Heart left ventricle (tissue), 16 donors: ENCODE measurements at places on chromosomes 1 and 21. TPM values are rescaled to one million over a fixed set of nuclear protein-coding genes. Genes with fewer than 3 reads are reported as not detected.
A peak's percentile ranks its signal among the peaks of the same experiment; 100 is the strongest.

INPP5B gene
- total RNA-seq: 13.5 TPM

RNASEL gene
- 4.5 TPM for total RNA-seq

PTCH2 gene
- total RNA-seq: 0.21 TPM

KRTAP12-2 gene
- total RNA-seq: not detected

AIRE gene
- 0.21 TPM for total RNA-seq

FCRL5 gene
- not detected for total RNA-seq

FMN2 gene
- total RNA-seq: not detected

SYTL1 gene
- 0.37 TPM for total RNA-seq

VTCN1 gene
- total RNA-seq: 0.09 TPM

MPL gene
- total RNA-seq: 0.32 TPM

DNA sequence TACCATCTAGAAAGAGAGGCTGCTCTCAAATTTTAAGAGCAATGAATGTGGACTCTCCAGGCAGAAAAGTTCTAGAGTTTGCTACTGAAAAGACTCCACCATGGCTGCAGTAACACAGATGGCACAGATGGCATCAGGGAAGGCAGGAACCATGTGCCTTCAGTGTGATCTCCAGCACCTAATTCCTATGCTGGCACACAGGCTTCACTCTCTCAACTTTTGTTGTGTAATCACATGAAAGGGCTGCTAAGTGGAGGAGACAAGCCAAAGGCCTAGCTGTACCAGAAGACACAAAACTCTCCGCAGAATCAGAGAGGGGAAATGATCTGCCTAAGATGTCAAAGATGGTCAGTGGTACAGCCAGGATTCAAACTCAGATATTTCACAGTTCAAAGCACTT lies 31.1 kb downstream of the ERI3 start:
- H3K4me1 ChIP-seq: peaks cover 22% of the 10 kb centered on the region
- H3K4me3 ChIP-seq: no peak overlapping the region
- no peaks in the 10 kb centered on the region for H3K27me3 ChIP-seq

DNA sequence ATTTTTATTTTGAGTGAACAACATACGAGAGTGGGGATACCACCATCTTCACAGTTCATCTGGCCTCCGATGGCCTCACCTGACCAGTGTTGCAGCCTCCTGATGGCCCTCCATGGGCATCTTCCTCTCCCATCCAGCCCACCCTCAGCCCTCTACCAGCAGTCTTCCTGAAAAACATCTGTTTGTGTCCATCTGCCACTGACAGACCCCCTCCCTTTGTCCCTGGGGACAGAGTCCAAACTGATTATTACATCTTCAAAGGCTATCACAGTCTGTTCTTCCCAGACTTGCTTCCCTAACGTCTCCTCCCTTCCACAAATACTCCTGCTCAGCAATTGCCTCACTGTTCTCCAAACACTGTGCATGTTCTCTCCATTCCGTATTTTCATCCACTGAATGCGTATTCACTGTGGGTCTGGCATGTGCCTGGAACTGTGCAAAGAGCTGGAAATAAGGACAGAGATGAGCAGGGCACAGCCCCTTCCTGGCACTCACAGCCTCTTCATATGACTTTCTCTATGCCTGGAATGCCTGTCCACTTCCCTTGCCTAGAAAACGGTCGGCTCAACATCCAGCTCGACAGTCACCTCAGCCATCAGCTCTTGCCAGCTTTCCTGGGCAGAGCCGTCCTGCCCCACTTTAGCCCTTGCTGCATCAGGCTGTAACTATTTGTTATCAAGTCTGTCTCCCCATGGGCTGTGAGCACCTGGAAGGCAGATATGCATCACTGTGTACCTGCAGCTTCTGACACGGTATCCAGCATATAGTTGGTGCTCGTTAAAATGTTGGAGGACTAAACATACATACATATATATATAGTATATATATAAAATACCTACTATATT lies 8.3 kb upstream of the ATF3 start:
- no peaks in the 10 kb centered on the region for H3K36me3 ChIP-seq
- H3K27ac ChIP-seq: no peak overlapping the region
- peaks cover 6% of the 10 kb centered on the region for H3K27me3 ChIP-seq
- H3K4me3 ChIP-seq: no peak overlapping the region
- DNase-seq: no peak

- peaks cover 3% of the 10 kb centered on the region for H3K36me3 ChIP-seq
- no peaks in the 10 kb centered on the region for H3K27me3 ChIP-seq
- DNase-seq: no peak
- no peaks in the 10 kb centered on the region for H3K4me1 ChIP-seq
- no peak overlapping the region for H3K4me3 ChIP-seq
- H3K27ac ChIP-seq: peak overlapping the region; percentile 39
Measured at GRCh38 chr21:32463889-32464300, 51.4 kb downstream of the EVA1C start.

DNA sequence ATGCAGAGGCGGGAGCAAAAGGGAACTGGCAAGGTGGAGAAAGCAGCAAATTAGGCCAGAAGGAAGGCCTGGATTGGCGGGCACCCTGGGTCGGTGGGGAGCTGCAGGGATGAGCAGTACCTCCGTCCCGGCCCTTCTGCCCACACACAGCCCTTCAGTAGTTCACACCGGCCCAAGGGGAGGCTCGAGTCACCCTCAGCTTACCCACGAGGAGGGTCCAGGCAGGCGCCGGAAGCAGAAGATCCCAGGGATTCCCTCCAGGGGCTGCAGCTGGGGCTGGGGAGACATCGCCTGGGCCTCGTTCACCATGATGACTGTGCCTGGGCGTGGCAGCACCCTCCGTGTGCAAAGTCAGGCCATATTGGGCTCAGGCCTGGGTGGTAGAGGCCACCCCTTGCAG lies 190.0 kb downstream of the PRDM16 start:
- H3K36me3 ChIP-seq: no peaks in the 10 kb centered on the region
- H3K4me3 ChIP-seq: no peak overlapping the region
- H3K4me1 ChIP-seq: no peaks in the 10 kb centered on the region
- H3K27ac ChIP-seq: no peak overlapping the region
- no peak for DNase-seq
- H3K27me3 ChIP-seq: no peaks in the 10 kb centered on the region

- no peaks in the 10 kb centered on the region for H3K36me3 ChIP-seq
- DNase-seq: peak; percentile 41
- no peak overlapping the region for H3K27ac ChIP-seq
- no peak overlapping the region for H3K4me3 ChIP-seq
- H3K27me3 ChIP-seq: no peaks in the 10 kb centered on the region
Measured at GRCh38 chr1:112247961-112248360, 148.1 kb upstream of the CTTNBP2NL start.

- H3K4me3 ChIP-seq: no peak overlapping the region
- H3K27me3 ChIP-seq: no peaks in the 10 kb centered on the region
- H3K36me3 ChIP-seq: no peaks in the 10 kb centered on the region
- no peak overlapping the region for H3K27ac ChIP-seq
Measured at GRCh38 chr1:54421101-54421504, 14.9 kb upstream of the SSBP3 start.

- no peak for DNase-seq
- no peaks in the 10 kb centered on the region for H3K4me1 ChIP-seq
- H3K4me3 ChIP-seq: no peak overlapping the region
- no peaks in the 10 kb centered on the region for H3K27me3 ChIP-seq
- peak overlapping the region; percentile 7 for H3K27ac ChIP-seq
Measured at GRCh38 chr1:202551683-202552082, 158.6 kb downstream of the SYT2 start.

- peaks cover under 1% of the 10 kb centered on the region for H3K27me3 ChIP-seq
- no peak overlapping the region for H3K27ac ChIP-seq
- no peak for DNase-seq
- H3K36me3 ChIP-seq: no peaks in the 10 kb centered on the region
- H3K4me1 ChIP-seq: peaks cover 5% of the 10 kb centered on the region
Measured at GRCh38 chr21:42631142-42631541, 22.3 kb upstream of the PDE9A start.

DNA sequence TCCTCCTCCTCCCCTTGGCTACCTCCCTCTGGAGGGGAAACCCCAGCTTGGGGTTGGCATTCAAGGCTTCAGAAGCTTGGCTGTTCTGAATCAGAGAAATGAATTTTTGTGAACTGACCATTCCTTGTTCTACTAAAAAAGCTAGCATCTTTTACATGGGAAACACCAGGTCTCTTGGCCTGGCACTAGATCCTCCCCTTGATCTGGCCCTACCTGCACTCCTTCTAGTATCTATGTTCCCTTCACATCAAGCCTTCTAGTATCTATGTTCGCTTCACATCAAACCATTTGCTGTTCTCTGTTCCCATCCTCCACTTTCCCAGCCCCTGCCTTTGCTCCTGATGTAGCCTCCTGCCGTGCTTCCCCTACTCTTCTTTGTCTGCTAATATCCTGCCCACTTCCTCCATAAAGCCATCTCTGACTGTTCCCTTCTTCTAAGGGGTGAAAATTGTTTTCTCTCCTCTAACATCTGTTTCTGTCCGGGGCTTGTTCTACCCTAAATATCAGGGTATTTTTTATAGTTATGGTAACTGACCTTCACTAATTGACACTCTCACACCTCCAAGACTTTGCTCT lies 25.8 kb downstream of the FAM151A start:
- H3K27ac ChIP-seq: no peak overlapping the region
- H3K36me3 ChIP-seq: no peaks in the 10 kb centered on the region
- no peak overlapping the region for H3K4me3 ChIP-seq
- no peaks in the 10 kb centered on the region for H3K27me3 ChIP-seq

DNA sequence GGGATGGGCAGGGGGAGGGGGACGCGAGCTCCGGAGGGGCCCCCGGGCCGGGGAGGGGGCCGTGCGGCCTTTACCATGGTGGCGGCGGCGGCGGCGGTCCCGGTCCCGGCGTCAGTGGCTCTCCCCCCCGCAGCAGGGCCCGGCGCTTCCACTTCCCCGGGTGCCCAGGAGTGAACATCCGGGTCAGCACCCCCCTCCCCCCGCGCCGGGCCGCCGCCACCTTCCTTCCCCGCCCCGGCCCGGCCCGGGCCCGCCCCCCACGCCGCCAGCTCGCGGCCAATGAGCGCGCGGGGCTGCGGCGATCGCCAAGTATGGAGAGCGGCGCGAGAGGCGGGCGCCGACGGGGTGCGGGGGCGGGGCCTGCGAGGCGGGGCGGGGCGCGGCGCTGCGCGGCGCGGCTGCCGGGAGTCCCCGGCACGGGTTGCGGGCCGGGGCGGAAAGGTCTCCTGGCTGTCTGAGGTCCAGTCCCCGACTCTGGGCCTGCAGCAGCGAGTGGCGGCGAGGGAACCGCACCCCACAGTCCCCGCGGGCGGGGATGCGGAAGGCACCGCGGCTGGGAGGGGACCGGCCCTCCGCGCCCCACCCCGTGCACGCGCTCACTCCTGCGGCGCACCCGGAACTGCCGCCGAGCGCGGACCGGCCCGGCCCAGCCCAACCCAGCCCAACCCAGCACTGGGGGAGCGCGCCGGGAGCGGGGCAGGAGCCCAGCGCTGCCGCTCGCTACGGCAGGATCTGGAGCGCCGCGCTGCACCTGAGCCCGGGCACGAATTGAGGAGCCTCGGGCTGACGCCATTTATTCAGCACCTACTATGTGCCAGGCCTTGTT lies at the start of gene CAPZB:
Gene CAPZB (minus strand): TSS at position 178 of the 826 bp plus-strand sequence. CDS start 101 bp downstream, at position 77.
- peak; percentile 97 for DNase-seq
- peaks cover 61% of the 10 kb centered on the region for H3K4me1 ChIP-seq
- peaks cover 11% of the 10 kb centered on the region for H3K36me3 ChIP-seq
- no peaks in the 10 kb centered on the region for H3K27me3 ChIP-seq

DNA sequence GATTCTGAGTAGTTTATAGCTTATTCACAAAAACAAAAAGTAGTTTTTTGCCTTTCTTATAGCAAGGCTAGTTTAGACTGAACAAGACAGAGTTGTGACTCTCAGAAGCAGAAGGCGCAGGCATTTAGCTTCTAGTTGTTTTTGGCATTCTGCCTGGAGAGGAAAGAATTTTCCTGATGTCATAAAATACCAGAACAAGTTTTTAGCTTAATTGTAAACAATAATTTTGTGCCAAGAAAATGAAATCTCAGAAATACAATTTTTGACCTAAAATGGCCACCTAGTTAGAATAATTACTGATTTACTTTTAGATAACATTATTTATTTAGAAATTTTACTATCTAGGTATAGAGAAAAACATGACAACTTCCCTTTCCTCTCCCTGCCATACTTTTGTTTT lies 1.0 kb downstream of the DNAJB4 start:
- no peak for DNase-seq
- H3K4me1 ChIP-seq: peaks cover 24% of the 10 kb centered on the region

DNA sequence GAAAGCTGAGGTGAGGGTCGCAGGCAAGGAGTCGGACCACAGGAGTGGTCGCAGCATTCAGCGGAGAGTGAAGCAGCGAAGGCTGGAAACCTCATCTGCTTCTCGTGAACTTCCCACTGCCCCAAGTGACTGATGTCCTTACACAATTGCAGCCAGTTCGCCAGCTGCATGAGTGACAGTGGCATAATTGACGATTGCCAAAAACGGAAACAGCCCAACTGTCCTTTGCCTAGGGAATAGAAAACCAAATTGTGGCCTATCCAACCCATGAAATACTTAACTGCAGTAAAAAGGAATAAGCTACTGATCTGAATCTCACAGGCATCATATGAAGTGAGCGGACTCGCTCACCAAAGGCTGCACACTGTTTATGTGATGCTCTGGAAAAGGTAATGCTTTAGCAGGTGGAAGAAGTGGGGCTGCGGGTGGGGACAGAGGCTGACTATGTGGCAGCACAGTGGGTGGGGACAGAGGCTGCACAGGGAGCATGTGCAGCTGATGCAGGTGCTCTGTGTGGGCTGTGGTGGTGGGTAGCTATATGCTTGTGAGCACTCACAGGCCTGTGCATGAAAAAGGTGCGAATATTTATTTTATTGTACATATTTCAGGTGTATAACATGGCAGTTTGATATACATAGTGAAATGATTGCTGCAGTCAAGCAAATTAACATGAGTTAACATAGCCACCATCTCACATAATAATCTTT lies 4.2 kb upstream of the NLRP3 start:
- H3K27me3 ChIP-seq: no peaks in the 10 kb centered on the region
- H3K36me3 ChIP-seq: no peaks in the 10 kb centered on the region
- H3K4me3 ChIP-seq: no peak overlapping the region
- no peak for DNase-seq

GRCh38 chr1:165501330-165501969 lies 42.4 kb upstream of the LRRC52 start:
- H3K4me3 ChIP-seq: no peak overlapping the region
- no peaks in the 10 kb centered on the region for H3K4me1 ChIP-seq
- H3K27ac ChIP-seq: no peak overlapping the region
- no peaks in the 10 kb centered on the region for H3K36me3 ChIP-seq

DNA sequence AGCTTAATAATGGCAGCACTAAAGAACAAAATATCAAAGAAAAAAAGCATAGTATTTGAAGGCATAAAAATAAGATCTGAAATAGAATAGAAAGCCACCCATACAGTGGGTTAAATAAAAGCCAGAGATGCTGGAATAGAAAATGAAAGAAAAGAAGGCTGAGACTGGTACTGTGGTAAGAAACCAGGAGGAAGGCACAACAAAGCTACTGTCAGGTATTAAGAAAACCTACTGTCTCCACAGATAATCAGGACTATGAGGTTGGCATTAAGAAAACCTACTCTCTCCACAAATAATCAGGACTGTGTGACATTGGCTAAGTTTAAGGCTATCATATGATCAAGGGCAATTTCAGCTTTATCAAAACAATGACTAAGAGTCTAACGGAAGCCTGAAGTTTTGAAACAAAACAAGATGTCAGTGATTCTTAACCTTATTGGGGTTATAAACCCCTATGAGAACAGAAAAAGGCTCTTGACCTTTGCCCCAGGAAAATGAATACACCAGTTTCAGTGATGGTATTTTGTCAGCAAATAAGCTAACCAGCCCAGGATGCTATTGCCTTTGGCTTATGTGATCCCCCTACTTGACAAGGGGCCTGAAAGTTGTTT lies 24.4 kb downstream of the MCOLN2 start:
- no peaks in the 10 kb centered on the region for H3K36me3 ChIP-seq
- no peak for DNase-seq
- H3K27ac ChIP-seq: no peak overlapping the region
- no peaks in the 10 kb centered on the region for H3K4me1 ChIP-seq
- H3K4me3 ChIP-seq: no peak overlapping the region
- H3K27me3 ChIP-seq: no peaks in the 10 kb centered on the region
